ENCODE measurements at places on chromosomes 12 and 14.

DNA sequence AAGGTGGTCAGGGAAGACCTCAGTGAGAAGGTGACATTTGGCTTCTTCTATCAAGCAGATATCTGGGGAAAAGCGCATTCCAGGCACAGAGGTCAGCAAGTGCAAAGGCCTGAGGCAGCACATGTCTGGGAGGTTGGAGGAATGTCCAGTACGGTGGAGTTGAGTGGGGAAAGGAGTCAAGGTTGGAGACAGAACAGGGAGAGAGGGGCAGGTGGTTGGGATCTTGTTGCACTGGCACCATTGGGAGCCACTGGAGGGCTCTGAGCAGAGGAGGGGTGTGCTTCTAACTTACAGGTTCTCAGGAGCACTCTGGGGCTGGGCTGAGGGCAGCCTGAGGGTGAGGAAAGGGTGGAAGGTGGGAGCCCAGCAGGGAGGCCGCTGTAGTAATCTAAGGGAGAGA lies 52.1 kb downstream of the EID3 start:
- no peak for DNase-seq

GRCh38 chr12:64707926-64708325 lies 51.3 kb downstream of the GNS start:
- DNase-seq: no peak

GRCh38 chr12:124126950-124127655 lies 154.1 kb downstream of the ZNF664 start:
- no peak for DNase-seq

DNA sequence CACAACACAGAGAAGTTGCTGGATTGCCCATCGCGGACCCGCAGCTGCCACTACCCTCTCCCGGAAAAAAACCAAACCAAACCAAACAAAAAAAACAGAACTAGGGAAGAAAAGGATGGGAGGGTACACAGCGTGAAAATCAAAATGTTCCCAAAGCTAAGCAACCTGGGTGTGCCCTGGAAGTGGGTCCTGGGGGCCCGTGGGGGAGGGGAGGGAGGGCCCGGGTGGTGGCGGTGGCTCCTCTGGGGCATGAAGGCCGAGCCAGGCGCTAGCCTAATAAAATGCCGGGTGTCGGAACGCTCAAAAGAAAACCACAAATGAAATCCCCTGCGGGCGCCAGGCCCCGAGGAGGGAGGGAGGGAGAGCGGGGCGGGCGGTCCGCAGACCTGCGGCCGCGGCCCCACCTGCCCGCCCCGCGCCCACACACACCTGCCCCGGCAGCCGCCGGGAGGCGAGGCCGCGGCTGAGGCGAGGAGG lies 787 bp downstream of the HECTD4 start:
- peak; percentile 31 for DNase-seq

DNA sequence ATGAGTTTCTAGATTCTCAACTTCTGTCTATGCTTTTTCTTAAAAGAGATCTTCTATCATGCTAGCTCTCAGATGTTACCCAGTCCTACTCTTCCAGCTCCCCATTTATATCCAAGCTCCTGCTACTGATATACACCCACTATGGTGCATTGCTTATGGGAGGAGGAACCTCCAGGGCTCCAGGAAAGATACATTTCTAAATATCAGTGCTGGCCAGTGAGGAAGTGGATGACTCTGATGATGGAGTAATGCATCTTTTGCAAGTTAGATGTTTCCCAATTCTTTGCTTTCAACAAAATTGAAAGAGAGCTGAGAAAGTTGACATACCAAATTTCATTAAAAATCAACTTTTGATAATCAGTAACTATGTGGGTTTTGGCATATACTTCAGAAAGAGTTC lies 105.7 kb upstream of the RESF1 start:
- no peak for DNase-seq

DNA sequence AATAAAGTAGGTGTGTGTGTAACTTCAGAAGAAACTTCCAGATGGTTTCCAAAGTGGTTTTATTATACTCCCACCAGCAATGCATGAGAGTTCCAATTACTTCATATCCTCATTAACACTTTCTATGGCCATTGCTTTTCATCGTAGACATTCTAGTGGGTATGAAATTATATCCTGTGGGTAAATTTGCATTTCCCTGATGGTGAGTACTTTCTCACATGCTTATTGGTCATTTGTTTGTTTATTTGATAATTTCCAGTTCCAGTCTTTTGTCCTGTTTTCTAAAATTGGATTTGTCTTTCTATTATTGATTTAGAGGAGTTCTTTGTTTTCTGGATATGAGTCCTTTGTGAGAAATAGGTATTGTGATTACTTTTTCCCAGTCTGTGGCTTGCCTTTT lies 70.9 kb downstream of the PRKCH start:
- DNase-seq: no peak

DNA sequence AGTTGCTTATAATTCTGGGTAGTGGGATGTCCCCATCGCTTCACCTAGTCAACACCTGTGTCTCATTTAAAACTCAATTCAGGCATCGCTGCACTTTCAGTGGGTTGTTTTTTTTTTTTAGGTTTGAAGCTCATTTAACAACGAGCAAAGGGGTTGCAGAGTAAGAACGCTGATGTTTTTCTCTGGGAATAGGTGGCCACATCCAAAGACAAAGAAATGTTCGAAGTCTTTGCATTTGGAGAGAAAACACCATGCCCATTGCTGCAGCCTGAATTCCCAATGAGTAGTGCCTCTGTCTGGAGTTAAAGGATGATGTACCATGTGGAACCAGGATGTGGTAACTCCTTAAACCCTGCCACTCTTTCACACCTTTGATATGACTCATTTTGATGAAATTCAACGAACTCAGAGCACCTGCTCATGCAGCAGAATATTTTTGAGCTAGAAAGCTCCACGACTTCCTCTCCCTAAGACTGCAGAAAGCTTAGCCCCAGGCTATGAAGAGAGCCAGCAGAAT lies 35.1 kb upstream of the BATF start:
- peak; percentile 12 for DNase-seq

GRCh38 chr14:28340816-28341215 lies 425.8 kb upstream of the FOXG1 start:
- DNase-seq: no peak

- no peak for DNase-seq
These were observed 78.4 kb upstream of the DICER1 start for GRCh38 chr14:95235767-95236166.

- DNase-seq: no peak
These were observed 9.8 kb upstream of the KRT83 start for GRCh38 chr12:52331039-52331438.

- no peak for DNase-seq
These were observed 459.2 kb downstream of the RAD51B start for GRCh38 chr14:68278576-68279436.

DNA sequence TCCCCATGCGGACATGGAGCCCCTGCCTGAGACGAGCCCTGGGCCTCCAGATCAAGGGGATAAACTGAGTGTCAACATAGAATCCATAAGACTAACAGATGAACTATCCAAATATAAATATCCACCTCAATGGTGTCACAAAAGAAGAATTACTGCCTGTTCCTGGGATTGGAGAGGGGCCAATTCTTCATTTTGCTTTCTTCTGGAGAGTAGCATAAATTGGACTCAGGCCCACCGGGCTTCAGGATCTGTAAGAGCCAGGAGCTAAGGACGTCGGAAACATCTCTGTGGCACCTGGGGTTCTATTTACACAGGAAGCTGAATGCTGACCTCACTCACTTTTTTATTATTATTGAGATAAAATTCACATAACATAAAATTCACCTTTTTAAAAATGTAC lies 408.2 kb upstream of the CCDC196 start:
- no peak for DNase-seq

GRCh38 chr14:68888883-68889282 lies 90.2 kb downstream of the ACTN1 start:
- no peak for DNase-seq

- DNase-seq: no peak
These were observed 14.6 kb downstream of the GNS start for GRCh38 chr12:64744422-64745258.
